Hematopoietic multipotent progenitor cell treated with erythropoietin and hydrocortisone succinate and interleukin-3 and kit ligand, for 15 days (in vitro differentiated cells): ENCODE measurements at places on chromosomes 2 and 18.
A peak's percentile ranks its signal among the peaks of the same experiment; 100 is the strongest.

DNA sequence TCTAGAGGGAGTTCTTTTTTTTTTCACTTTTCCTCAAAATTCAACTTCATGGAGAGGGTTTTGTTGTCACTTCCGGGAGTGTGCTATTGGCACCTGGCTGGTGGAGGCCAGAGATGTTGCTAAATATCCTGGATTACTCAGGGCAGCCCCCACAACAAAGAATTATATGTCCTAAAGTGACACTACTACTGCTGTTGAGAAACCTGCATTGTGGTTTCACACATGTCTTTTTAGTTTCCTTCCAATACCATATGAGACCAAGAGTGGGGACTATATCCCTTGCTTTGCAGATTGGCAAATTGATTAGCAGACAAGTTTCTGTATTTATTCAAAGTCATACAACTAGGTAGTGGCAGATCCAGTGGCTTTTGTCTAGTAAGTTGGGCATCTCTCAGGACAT lies 826.8 kb downstream of the TRIB2 start:
- no peak for DNase-seq

- no peak for DNase-seq
Observed at GRCh38 chr2:227347117-227347516, 22.1 kb downstream of the MFF start.

DNA sequence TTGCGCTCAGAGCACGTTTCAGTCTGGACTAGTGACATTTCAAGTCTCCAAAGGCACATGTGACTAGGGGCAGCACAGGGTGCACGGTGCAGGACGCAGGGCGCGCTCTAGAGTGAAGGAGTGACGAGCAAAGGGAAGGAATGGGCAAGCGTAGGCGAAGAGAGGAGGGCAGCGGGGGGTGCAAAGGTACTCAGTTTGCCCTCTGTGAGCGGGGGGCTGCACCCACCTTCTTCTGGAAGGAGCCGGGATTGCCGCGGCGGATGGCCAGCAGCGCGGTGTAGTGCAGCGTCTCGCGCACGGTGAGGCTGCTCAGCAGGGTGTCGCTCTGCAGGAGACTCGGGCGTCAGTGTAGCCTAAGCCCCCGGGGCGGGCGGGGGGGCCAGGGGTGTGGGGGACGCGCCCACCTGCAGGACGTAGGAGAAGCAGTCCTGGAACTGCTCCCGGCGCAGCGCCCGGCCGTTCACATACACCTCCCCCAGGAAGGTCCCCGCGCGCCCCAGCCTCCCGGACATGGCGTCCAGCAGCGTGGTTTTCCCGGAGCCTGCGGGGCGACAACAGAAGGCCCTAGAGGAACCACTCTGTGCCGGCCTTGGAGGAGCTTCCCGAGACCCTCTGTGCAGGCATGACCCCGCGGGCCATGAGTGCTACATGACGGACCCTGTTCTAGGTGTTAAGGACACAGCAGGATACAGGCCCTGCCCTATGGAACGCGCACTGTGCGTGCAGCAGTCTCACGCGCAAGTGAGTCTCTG lies 6.9 kb downstream of the ABCG5 start:
- no peak for DNase-seq

GRCh38 chr2:159600752-159601151 lies 15.6 kb downstream of the BAZ2B start:
- DNase-seq = no peak

GRCh38 chr18:9876867-9877654 lies 8.7 kb upstream of the TXNDC2 start:
- peak; percentile 74 for DNase-seq

GRCh38 chr2:218471982-218472381 lies 53.1 kb downstream of the VIL1 start:
- DNase-seq = no peak

- no peak for DNase-seq
Observed at GRCh38 chr2:144730711-144731110, 210.8 kb upstream of the ZEB2 start.

DNA sequence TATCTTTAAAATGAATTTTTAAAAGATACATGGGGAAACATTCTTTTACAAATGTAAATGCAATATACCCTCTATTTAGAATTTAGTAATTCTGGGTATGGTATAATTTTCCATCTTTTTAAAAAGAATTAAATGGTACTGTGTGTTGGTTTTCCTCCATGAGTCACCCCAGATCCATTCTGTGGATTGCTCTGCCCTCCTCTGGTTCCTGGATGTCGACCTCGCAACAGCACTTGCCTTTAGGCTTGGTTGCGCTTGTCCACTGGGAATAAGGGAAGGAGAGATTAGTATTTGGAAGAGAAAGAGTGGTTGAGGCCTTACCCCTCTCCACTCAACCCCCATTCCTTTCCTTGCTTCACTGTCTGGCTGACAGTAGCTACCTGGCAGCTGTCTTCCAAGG lies 90.4 kb downstream of the FTCDNL1 start:
- DNase-seq = no peak

GRCh38 chr18:48402953-48403352 lies 6.2 kb downstream of the ZBTB7C start:
- DNase-seq = no peak

- no peak for DNase-seq
Observed at GRCh38 chr2:147904051-147904450, 59.2 kb downstream of the ACVR2A start.

DNA sequence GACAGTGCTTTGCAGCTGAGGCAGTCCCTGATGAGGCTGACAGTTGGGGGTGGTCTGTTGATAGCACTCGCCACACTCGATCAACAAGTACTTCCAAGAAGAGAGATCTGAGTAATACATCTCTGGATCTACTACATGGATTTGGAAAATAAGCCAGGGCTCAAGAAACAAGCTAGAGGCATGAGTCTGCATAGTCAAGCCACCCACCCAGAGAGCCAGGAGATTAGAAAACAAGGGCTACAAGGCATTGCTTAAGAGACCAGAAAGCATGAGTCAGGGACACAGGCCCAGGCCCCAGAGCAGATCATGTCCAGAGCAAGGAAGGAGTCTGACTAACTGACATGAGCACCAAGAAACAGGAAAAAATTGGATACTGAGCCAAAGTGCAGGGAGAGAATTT lies 196.9 kb upstream of the CWC22 start:
- no peak for DNase-seq

DNA sequence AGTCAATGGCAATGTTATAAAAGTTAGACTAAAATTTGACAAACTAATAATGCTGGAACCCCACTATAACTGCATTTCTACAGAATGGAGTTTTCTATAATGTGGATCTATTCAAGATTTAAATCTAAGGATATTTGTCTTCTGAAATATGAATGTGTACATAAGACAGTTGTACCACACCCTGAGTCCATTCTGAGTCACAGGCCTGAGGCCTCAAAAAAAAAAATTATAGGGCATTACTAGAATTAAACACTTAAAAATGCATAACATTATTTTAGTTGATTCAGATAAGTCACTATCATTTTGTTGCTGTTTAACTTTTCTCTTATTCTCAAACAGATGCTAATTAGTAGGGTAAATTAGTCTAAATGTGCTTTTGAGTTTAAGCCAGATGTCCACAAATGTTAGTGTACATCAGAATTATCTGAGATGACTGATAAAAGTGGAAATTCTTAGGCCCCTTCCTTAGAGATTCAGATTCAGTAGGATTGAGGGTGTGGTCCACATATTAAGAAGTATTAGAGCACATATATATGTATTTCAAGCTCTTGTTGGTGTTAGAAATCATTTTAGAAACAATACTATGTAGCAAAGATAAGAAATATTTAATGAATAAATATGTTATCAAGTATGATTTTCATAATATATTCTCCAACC lies 42.4 kb upstream of the COL5A2 start:
- no peak for DNase-seq

GRCh38 chr2:52703004-52703403 lies 1064.6 kb upstream of the CHAC2 start:
- no peak for DNase-seq

- no peak for DNase-seq
Observed at GRCh38 chr18:13992826-13993540, 77.6 kb upstream of the MC2R start.

- DNase-seq = no peak
Observed at GRCh38 chr18:54787121-54787520, 41.2 kb upstream of the RAB27B start.

- DNase-seq = no peak
Observed at GRCh38 chr2:203878063-203878462, 10.5 kb downstream of the CTLA4 start.

DNA sequence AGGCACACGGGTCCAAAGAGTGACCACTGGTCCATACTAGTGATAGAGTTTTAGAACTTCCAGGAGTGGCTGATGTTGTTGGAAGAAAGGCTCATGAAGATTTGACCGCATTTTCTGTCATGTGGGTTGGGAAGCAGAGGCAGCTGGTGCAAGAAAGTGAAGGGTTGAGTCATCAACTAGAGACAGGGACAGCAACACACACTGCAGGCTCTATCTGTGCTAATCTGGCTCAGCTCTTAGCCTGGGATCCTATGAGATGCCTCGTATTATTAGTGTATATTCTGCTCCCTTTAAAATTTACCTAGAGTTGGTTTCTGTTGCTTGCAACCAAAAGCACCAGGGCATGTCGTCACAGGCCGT lies 2.5 kb upstream of the SH3RF3 start:
- no peak for DNase-seq

DNA sequence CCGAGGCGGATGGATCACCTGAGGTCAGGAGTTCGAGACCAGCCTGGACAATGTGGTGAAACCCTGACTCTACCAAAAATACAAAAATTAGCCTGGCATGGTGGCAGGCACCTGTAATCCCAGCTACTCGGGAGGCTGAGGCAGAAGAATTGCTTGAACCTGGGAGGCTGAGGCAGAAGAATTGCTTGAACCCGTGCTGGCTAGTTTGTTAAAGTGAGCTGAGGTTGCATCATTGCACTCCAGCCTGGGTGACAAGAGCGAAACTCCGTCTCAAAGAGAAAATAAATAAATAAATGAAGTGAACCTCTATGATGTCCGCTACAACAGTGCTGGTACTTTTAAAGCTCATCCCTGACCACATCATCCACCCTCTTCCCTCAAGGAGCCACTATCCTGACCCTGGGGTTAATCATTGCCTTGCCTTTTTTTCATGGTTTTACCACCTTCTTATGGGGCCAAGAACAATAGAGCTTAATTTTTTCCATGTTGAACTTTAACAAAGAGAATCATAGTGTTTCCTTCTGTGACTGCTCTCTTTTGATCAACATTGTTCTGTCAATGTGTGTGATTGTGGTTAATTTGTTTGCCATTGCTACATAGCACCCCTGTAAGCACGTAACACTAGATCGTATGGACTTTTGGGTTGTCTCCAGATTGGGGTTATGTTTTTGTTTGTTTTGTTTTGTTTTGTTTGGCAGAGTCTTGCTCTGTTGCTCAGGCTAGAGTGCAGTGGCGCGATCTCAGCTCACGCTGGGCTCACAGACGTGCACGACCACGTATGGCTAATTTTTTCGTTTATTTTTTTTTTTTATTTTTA lies 17.1 kb upstream of the ATRAID start:
- no peak for DNase-seq

DNA sequence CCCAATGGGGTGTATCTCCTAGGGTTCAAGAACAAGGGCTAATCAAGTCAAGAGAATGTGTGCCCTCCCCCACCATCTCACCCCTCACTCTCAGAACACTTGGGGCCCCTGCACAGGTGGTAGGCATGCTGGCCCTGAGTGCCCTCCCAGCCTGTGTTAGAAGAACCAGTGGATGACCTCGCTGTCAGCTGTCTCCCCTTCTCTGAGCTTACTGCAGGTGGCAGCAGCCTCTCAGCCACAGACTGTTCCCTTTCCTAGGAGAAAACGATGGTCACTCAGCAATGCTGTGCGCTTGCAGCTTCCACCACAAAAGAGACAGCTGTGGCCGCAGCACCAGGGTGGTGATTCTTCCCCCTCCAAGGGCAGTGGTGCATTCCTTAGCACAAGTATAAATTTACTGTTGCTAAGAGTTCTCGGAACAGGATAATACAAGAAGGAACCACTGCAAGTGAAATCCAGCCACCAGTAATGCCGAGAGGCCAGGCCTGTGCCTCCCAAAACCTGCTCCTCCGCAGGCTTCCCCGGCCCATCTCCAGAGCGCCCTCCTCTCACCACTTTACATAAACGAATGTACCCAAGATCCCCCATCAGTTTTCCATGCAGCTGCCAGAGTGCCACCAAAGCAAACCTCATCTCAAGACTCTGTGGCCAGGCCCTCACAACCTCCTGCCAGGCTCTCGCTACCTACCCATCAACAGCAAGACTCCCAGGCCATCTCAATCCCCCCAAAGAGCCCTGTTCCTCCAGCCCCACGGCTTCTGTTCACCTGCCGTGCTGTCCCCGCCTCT lies 935 bp upstream of the RAMP1 start:
- peak; percentile 25 for DNase-seq

DNA sequence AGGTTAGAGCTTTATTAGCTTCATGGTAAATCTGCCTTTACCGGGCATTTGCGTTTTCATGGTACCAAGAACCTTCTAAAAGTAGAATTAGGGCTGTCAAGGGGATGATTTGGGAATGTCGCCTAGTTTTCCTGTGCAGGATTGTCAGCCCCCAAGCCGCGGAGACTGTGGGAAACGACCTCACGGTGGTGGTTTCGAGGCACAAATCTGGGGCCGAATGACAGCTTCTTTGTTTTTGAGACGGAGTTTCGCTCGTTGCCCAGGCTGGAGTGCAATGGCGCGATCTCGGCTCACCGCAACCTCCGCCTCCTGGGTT lies 615 bp upstream of the USP39 start:
- DNase-seq = no peak

DNA sequence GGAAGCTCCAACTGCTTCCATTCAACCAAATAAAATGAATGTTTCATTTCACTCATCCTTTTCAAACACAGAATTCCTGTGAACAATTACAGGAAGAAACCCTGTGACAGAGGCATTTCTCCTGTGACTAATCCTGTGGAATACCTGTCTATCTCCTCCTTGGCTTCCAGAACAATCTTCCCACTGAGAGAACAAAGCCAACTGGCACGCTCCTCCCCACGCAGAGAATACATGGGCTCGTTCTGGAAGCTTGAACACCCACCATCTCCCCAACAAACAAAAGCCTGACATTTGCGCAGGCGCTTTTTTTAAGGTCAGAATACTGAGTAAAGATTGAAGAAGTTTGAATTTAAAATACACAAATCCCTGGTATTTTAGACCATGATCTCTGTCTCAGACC lies 104.7 kb upstream of the SLC66A3 start:
- no peak for DNase-seq

- no peak for DNase-seq
Observed at GRCh38 chr2:233131936-233132720, 72.0 kb downstream of the INPP5D start.

GRCh38 chr2:229901819-229902218 lies 20.0 kb downstream of the TRIP12 start:
- no peak for DNase-seq

DNA sequence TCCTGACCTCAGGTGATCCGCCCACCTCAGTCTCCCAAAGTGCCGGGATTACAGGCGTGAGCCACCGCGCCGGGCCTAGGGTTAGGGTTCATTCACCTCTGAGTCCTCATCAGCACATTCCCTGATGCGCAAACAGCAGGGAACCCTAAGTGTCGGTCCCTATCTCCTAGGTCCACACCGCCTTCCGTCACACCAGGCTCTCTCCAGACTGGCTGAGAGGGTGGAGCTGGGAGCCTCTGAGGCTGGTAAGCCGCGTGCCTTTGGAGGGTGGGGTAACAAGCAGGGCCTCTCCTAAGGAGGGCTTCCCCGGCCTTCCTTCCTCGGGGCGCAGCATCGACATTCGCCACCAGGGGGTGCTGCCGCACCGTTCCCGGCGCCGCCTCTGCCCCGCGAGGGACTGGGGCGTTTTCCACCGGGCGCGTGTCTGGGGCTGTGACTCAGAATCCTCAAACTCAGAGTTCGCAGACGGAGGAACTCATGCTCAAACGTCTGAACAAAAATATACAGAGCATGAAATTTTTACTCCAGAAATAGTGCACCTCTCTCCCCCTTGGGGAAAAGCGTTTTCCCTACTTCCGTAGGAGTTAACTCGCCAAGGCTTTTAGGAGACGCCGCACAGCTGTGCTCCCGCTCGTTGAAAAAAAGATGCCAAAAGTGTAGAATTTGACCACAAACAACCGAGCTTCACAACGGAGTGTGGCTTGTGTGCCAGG lies 63.9 kb upstream of the ASAP2 start:
- DNase-seq = peak; percentile 76
